Stimulated activated CD4-positive, alpha-beta T cell treated with anti-CD3 and anti-CD28 coated beads, Interleukin-2, amount 100 ng/mL, for 48 hours (primary cell): ENCODE measurements at places on chromosomes 2 and 18.

GRCh38 chr2:96106991-96107707 is 9.2 kb downstream of the ADRA2B start:
- no peak for DNase-seq

- no peak for DNase-seq
Observed at GRCh38 chr2:187188783-187189631, 259.0 kb downstream of the CALCRL start.

GRCh38 chr2:3356799-3357198 is 20.8 kb downstream of the EIPR1 start:
- DNase-seq, result no peak

GRCh38 chr2:47429795-47430194 is 26.8 kb downstream of the MSH2 start:
- no peak for DNase-seq

GRCh38 chr2:28507796-28508764 is 12.2 kb downstream of the PLB1 start:
- peak; percentile 23 for DNase-seq

GRCh38 chr2:2516386-2516785 is 185.3 kb upstream of the MYT1L start:
- DNase-seq, result no peak

DNA sequence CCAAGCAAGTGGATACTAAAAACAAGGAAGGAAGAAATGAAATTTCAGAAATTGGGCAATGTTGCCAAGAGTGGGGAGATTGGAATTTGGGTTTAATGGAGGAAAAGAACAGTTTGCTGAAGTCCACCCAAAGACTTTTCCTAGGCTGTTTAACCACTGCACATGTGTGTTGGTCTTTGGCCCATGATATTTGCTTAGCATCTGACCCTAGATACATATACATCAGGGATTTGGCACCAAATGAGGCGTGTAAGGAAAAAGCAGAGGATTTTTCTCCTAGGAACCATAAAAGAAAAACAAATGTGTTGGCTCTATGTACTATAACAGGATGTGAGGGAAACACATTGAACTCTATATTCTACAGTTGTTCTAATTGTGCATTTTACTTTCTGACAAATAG is 80.7 kb upstream of the CD28 start:
- DNase-seq, result no peak

DNA sequence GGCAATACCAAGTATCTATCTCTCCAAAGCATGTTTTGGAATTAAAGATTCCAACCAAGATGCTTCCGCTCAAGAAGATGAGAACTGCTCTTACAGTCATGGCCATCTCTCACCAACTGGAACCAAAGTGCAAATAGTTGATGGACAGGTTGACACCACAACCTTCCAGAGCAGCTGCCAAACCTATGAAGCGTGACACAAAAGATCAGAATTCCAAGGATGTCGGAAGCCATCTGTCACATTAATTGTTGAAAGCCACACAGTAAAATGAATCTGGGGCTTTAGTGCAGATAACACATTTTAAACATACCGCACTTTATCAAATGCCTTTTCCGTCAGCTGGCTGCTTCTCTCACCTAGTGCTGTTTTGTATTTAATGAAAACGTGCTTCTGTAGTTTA is 195.7 kb downstream of the CDH20 start:
- no peak for DNase-seq

GRCh38 chr18:76967721-76968472 is 145.5 kb downstream of the ZNF236 start:
- DNase-seq, result no peak

DNA sequence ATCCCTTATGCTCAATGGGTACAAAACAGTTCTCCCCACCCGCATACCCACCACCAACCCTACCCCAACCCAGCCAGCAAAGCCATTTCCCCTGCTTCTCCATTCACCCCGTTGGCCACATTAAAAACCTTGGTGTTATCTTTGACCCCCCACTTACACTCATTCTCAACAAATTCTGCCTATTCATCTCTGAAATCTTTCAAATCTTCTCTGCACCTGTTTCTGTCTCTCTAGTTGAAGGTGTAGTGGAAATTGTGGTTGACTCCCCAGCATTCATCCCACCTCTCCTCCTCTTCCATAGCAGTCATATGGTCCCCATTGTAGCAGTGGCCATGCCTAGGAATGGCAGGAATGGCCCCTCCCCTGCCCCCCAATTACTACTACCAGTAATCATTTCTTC is 20.5 kb upstream of the TET3 start:
- no peak for DNase-seq

GRCh38 chr2:136534811-136535210 is 230.5 kb upstream of the THSD7B start:
- DNase-seq, result no peak

DNA sequence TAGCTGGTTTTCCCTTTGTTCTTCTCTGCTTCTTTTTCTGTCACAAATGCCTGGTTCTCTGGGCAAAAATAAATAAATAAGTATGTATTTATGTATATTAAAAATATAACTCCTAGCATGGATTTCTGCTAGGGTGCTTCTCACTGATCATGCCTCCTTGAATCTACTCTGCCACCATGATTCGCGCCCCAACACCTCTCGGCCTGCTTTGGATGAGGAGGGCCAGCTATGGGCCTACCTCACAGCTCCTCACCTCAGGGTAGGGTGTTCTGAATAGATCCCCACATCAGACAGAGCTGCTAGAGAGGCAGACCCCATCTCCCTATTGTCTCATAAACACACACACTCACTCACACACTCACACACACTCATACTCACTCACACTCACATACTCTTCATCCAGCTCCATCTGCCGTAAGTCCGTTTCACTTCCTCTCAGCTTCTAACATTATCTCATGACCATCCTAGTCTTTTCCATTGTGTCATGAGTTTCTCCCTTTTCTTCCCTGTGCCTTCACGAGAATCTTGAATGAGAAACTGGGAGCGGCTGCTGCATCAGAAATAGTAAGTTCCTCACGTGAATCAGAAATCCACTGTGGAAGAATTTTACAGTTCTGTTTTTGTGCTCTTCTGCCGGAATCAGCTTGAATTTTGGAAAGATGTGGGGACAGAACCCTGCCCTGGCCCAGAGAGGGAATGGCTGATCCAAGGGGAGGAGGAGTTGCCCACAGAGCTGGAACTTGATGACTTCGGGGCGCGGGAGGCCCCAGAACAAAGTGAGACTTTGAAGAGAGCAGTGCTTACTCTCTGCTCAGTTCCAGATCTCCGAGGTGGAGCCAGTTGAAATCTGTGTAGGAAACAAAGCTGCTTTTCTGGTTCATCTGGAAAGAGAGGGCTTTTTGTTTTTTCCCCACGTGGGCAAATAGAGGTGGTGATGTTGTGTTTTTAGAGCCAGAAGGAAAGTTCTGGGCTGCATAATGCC is 20.9 kb downstream of the ANXA4 start:
- no peak for DNase-seq

DNA sequence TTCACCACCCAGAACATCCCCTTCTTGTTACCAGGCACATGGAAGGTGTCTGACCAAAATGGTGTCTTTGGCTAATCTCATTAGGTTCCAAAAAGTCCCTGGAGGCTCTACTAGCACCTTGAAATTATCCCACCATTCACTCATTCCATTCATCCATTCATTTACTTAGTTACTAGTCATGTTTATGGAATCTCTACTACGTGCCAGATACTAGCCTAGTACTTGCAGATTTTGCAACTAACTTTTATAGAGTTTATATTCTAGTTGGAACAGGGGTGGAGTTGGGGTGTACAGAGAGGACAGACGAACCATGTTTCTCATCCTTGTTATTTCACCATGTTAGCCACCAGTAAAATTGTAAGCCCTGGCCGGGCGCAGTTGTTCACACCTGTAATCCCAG is 4.0 kb upstream of the NOP58 start:
- no peak for DNase-seq

DNA sequence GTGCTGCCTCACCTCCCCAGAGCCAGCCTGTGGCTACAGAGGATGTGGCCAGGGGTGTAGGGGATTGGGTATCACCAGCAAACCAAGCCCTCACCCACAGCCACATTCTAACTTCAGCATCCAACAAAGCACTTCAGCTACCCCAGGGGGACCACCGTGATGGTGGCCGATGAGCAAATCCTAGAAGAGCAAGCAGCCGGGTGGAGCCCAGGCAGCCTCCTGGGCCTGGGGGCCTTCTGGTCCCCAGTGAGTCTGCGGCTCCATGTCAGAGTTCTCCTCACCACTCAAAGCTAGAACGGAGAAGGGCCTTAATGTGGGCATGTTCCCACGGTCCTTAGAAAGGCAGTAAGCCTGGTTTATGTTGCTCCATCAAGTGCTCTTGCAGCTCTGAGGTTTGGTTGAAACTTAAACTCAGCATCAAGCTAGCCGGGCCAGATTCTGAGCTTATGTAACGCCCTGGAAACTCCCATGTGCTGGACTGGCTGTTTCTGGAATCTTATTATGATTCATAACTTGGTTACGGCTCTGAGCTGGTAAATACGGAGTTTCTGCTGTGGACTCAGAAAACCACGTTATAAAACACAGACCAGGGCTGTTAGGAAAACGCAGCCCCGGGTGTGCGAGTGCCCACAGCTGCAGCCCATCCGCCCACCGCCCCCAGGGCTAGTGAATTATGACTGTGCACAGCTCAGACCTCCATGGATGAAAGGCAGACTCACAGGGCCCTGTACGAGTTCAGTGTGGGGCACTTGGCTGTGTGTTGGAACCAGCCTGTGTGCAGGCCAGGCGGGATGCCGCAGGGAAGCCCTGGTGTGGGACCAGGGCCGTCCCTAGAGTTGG is 99.8 kb downstream of the SEPTIN10 start:
- peak; percentile 7 for DNase-seq

DNA sequence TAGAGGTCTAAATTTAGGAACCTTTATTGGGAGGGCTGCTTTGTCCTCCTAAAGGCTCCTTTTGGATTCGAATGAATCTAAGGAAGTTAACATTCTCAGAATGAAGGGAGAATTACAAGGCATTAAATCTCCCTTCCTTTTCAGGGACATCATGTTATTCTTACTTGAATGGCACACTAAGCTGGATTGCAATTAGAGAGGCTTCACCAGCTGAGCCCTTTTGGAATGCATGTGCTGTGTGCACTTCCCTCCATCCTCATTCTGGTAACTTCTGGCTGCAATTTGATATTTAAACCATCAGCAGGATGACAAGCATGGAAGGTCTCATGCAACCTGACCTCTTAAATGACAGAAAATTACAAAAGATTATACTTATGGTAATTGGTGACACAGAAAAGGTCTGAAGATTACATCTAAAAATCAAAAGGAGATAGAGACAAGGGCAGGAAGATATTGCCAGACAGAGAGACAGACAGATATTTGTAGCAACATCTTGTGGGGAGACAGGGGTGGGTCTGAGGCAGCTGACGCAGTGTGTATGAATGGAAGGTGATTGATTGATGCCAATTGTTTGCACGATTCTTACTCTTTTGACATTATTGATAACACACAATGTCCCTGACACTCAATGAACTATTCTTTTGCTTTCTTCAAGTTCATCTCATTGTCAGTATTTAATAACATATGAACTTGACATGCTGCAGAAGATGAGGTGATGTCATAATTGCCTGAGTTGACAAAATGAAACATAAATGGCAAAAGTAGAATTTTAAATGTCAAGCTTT is 570.8 kb upstream of the GYPC start:
- no peak for DNase-seq

DNA sequence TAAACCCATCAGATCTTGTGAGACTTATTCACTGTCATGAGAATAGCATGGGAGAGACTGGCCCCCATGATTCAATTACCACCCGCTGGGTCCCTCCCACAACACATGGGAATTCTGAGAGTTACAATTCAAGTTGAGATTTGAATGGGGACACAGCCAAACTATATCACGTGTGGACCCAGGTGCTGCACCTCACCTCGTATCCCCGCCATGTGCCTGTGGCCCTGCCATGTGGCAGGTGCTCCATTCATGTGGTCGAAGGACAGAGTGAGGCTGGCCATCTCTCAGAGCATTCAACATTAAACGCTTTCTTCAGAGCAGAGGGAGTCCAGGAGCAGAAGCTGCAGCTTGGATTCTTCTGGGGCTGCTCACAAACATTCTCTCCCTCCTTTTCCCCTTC is 32.3 kb downstream of the MROH2A start:
- no peak for DNase-seq

DNA sequence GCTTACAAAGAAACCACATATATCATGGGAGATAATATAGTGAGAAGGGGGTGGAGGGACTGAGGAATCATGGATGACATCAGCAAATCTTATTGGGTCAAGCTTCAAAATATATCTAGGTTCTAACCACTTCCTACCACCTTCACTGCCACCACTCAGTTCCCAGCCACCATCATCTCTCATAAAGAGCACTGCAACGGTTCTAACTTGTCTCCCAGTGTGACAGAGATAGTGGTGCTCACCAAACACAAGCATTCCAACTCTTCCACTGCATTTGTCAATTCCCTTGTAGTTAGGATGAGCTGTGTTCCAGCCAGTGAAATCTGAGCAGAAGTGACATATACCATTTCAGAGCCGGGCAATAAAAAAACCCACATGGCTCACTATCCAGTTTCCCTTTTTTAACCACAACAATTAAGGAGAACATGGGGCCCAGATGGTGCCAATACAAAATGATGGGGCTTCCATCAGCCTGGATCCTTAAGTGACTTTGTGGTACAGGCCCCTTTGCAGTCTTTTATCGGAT is 318.1 kb downstream of the NBAS start:
- DNase-seq, result no peak
